GM23338 (cell line): ENCODE measurements at places on chromosomes 1 and 21.

GRCh38 chr1:159897962-159898361 lies 2.0 kb downstream of the CFAP45 start:
- DNase-seq, result no peak
- H3K4me1 ChIP-seq, result peaks cover 12% of the 10 kb centered on the region
- H3K36me3 ChIP-seq, result no peaks in the 10 kb centered on the region
- H3K4me3 ChIP-seq, result no peak overlapping the region

GRCh38 chr1:199545780-199546179 lies 481.7 kb upstream of the NR5A2 start:
- DNase-seq, result peak; percentile 41
- no peaks in the 10 kb centered on the region for H3K36me3 ChIP-seq
- H3K27me3 ChIP-seq, result no peaks in the 10 kb centered on the region

DNA sequence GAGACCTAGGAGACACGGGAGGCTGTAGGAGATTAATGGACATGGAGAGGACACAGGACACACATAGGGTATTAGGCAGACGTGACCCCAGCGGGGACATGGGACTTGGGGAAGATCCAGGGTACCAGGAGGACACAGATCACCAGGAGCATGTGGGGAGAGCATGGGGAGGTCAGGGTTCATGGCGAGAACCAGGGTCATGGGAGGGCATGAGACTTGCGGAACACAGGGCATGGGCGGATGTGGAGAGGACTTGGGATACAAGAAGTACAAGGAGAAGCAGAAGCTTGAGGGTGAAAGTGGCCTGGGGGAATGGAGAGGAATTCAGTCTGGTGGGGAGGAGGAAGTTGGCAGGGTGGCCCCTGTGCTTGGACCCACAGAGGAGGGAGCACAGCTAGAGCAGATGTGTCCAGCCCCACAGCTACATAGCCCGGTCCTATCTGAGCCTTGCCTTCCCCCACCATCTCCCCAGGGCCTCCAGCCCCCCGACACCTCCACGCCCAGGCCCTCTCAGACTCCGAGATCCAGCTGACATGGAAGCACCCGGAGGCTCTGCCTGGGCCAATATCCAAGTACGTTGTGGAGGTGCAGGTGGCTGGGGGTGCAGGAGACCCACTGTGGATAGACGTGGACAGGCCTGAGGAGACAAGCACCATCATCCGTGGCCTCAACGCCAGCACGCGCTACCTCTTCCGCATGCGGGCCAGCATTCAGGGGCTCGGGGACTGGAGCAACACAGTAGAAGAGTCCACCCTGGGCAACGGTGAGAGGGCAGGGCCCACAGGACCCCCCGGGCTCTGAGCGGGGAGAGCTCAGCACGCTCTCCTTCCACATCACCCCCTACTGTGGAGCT lies 12.1 kb downstream of the TIE1 start:
- no peak for DNase-seq
- no peak overlapping the region for H3K4me3 ChIP-seq
- H3K36me3 ChIP-seq, result no peaks in the 10 kb centered on the region
- no peaks in the 10 kb centered on the region for H3K4me1 ChIP-seq
- no peak overlapping the region for H3K27ac ChIP-seq

GRCh38 chr1:224067207-224067606 lies 46.7 kb upstream of the FBXO28 start:
- no peaks in the 10 kb centered on the region for H3K36me3 ChIP-seq
- DNase-seq, result no peak
- no peak overlapping the region for H3K4me3 ChIP-seq
- H3K27ac ChIP-seq, result no peak overlapping the region

GRCh38 chr1:156852418-156852874 lies 6.5 kb downstream of the INSRR start:
- no peak overlapping the region for H3K27ac ChIP-seq
- peaks cover 8% of the 10 kb centered on the region for H3K4me1 ChIP-seq
- no peak for DNase-seq
- peaks cover 97% of the 10 kb centered on the region for H3K27me3 ChIP-seq

DNA sequence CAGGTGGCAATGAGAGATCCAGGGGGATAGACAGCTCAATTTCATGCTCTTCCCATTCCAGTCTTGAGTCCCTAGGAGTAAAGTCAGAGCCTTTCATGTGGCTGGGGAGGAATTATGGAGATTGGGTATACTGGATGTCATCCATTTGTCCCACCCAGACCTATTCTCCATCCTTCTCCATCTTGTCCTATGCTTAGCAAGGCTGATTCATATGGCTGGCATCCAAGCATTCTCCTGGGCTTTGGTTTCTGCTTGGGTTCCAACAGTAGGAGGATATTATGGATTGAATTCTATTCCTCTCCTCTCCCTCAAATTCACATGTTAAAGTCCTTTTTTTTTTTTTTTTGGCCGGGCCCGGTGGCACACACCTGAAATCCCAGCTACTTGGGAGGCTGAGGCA lies 3.8 kb upstream of the CDC20 start:
- H3K27me3 ChIP-seq, result no peaks in the 10 kb centered on the region
- no peak overlapping the region for H3K4me3 ChIP-seq
- peaks cover 6% of the 10 kb centered on the region for H3K36me3 ChIP-seq
- no peak for DNase-seq
- H3K4me1 ChIP-seq, result peaks cover 22% of the 10 kb centered on the region

- H3K27ac ChIP-seq, result no peak overlapping the region
- no peak overlapping the region for H3K4me3 ChIP-seq
- H3K4me1 ChIP-seq, result peaks cover 8% of the 10 kb centered on the region; the same call in 1 of the 2 replicates
- DNase-seq, result no peak
- peaks cover 16% of the 10 kb centered on the region; the same call in 1 of the 2 replicates for H3K36me3 ChIP-seq
- no peaks in the 10 kb centered on the region for H3K27me3 ChIP-seq
These were observed 12.9 kb downstream of the TOR3A start for GRCh38 chr1:179094818-179095217.

DNA sequence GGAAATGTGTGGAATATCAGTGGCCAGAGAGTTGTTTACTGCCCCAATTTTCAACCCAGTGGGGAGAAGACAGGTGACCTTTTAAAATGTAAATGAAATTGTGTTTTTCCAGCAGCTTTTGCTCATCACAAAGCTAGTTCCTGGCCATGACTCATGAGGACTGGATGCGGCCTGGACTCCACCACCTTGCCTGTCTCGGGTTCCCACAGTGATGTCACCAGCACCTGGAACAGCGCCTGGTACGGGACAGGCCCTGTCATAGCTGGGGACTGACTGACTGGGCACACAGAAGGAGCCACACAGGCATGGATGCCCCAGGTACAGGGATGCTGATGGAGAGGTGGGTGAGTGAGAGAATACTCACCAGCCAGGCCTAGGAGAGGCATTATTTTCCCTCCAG lies 277.1 kb downstream of the AJAP1 start:
- H3K4me1 ChIP-seq, result no peaks in the 10 kb centered on the region
- H3K27me3 ChIP-seq, result no peaks in the 10 kb centered on the region
- no peak overlapping the region for H3K4me3 ChIP-seq
- H3K27ac ChIP-seq, result no peak overlapping the region
- no peak for DNase-seq

- H3K4me1 ChIP-seq, result peaks cover 20% of the 10 kb centered on the region
- H3K4me3 ChIP-seq, result no peak overlapping the region
- no peaks in the 10 kb centered on the region for H3K27me3 ChIP-seq
- H3K27ac ChIP-seq, result no peak overlapping the region
- no peaks in the 10 kb centered on the region for H3K36me3 ChIP-seq
These were observed 20.9 kb upstream of the CCSAP start for GRCh38 chr1:229363723-229364122.

DNA sequence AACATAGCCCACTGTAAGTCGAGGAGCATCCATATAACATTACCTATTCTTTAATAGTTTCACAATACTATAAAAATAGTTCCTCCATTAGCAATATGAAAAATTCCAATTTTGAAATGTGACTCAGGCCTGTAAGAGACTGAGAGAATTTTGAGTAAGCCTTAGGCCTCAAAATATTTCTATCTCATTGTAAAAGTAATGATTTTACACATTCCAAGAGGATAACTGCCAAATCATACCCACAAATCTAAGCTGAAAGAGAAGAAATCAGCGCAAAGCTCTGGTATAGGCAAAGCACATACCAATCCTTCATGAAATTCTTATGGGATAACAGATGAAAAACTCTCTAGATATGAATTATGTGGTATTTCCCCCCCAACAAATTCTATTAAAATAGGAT lies 144.1 kb downstream of the CDC42BPA start:
- no peaks in the 10 kb centered on the region for H3K4me1 ChIP-seq
- H3K4me3 ChIP-seq, result no peak overlapping the region
- H3K27ac ChIP-seq, result no peak overlapping the region
- H3K36me3 ChIP-seq, result no peaks in the 10 kb centered on the region

- H3K27ac ChIP-seq, result no peak overlapping the region
- H3K4me3 ChIP-seq, result no peak overlapping the region
- H3K27me3 ChIP-seq, result no peaks in the 10 kb centered on the region
- DNase-seq, result no peak
- peaks cover 5% of the 10 kb centered on the region; the same call in 1 of the 2 replicates for H3K4me1 ChIP-seq
- H3K36me3 ChIP-seq, result no peaks in the 10 kb centered on the region
These were observed 18.1 kb downstream of the CFAP45 start for GRCh38 chr1:159881622-159882526.

DNA sequence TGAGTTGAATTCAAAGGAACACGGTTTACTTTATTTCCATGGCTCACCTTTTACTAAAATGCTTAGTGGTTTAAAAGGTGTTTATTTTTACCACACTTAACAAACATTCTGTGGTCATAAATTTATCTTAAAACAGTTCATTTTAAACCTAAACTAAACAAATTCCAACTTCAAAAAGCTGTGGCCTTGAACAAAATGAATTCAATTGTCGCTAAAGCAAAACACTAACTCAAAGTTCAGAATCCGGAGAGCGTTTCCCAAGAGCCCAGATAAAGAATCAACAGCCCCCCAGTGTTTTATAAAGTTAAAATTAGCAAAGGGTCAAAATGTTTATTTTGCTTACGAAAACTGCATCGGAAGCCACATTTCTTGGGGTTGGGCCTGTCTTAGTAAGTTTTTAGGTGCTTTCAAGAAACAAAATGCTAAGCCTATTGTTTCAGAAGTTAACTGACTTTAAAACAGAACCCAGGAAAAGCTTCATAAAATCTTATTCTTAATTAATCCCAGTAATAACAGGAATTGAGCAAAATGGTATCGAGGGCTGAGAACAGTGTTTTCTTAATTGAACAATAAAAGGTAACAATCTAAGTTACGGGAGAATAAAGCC lies 1.3 kb downstream of the PUM1 start:
- H3K27ac ChIP-seq, result peak overlapping the region; percentile 78
- peaks cover 17% of the 10 kb centered on the region for H3K4me1 ChIP-seq
- H3K27me3 ChIP-seq, result no peaks in the 10 kb centered on the region
- H3K4me3 ChIP-seq, result peak overlapping the region; percentile 96
- no peak for DNase-seq
- 0 out of 2 replicates have a peak, but pooled peaks cover 4% of the 10 kb centered on the region for H3K36me3 ChIP-seq
